ENCODE measurements at places on chromosomes 5 and 9.
A peak's percentile ranks its signal among the peaks of the same experiment; 100 is the strongest.

DNA sequence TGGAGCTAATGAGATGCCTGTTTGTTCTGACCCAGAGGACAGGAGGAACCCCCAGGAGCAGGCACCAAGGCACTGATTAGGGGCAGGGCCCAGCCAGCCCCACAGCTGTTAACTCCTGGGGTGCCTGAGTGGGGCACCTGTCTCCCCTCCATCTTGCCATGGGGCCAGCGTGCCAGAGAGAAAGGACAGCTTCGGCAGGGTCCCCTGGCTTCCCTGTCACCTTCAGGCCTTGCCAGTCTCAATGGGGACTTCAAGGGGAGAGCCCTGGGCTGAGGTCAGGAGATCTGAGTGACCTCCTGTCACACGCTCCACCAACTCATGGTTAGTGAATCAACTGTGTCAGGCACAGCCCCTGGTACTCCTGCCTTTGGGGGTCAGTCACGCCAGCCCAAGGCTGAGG lies 152.7 kb upstream of the MVB12B start:
- no peak for DNase-seq

DNA sequence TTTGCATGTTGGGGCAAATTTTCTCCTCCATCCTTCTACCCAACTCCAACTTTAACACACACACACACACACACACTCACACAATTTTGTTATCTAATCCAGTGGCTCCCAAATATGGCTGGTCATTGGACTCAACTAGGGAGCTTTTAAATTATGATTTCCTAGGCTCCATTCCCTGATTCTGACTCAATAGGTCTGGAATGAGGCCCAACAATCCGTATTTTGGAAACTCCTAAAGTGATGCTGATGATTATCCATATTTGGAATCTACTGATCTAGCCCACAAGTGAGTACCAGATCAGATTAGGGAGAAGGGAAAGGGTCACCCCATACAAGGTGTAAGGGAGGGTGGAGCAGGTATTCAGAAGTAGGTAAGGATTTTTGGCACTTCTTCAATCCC lies 309.7 kb downstream of the TLE1 start:
- DNase-seq = no peak

GRCh38 chr9:8364026-8364752 lies 564.6 kb upstream of the DMAC1 start:
- no peak for DNase-seq

DNA sequence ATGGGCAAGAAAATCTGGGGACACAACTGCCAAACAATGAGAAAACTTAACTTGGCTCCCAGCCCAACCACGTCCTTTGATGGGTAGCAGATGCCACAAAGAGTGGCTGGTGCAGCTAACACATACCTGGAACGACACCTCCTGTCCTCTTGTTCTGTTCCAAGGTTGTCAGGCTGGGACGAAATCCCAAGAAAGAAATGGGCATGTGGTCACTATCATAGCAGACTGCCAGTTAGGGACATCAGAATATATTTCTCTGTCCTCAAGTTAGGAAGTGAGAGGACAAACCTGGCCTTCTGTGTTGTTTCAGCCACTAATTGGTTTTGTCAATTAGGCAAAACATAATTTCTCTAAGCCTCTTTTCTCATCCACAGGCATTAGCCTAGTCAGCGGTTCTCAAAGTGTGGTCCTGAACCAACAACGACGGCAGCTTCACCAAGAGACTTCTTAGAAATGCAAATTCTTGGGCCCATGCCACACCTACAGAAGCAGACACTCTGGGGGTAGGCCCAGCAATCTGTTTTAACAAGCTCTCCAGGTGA lies 63.4 kb downstream of the RAPGEF1 start:
- DNase-seq = no peak

DNA sequence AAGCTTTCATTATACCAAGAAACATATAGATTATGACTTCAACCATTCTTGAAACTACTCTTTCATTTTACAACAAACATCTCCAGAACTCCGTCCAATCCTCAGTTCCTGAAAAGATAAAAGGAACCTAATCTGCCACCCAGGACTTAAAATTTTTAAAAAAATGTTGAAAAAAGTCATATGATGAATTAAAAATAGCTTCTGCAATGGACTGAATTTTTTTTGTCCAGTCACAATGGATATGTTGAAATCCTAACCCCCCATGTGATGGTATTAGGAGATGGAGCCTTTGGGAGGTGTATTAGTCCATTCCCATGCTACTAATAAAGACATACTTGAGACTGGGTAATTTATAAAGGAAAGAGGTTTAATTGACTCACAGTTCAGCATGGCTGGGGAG lies 2.7 kb upstream of the ALDH1A1 start:
- peak; percentile 41 for DNase-seq

- no peak for DNase-seq
Measured at GRCh38 chr5:61299261-61299681, 32.8 kb upstream of the ZSWIM6 start.

GRCh38 chr5:17282283-17283120 lies 65.1 kb downstream of the BASP1 start:
- DNase-seq = peak; percentile 63

GRCh38 chr9:117729375-117729774 lies 25.2 kb downstream of the TLR4 start:
- no peak for DNase-seq

Measured in suppressor macrophage treated with lipopolysaccharide for 1 hour (primary cell).